Left lobe of liver (tissue), 2 donors: ENCODE measurements at places on chromosomes 2 and 18. TPM values are rescaled to one million over a fixed set of nuclear protein-coding genes. Genes with fewer than 3 reads are reported as not detected.

GRCh38 chr18:4125224-4125623, 329.9 kb downstream of the DLGAP1 start:
- DNase-seq: no peak

- no peak for DNase-seq
These were observed 111.5 kb upstream of the LGALSL start for GRCh38 chr2:64342195-64343099.

DNA sequence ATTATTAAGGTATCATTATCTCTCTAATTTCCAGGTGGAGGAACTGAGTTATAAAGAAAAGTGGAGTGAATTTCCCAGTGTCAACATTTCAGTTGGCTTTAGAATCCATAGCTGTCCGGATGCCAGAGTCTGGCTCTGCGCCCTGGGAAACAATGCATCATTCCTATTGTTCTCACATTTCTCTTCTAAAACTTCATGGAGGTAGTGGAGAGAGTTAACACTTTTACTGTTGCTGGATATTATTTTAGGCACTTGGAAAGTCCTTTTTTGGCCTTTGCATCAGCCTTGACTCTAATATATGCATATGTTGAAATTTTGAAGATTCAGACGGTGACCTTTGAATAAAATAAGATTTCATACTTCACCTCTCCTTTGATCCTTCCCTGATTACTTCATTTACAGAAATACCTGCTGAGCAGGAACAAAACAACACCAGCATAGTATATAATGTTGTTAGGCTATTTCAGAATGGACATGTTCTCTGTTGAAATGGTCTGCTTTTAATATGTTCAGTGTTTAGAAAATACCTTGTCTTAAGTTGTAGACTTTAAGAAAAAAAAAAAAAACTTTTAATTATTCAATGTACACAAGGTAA, 148.8 kb downstream of the EPHA4 start:
- no peak for DNase-seq

GRCh38 chr18:65721619-65722018, 29.2 kb upstream of the CDH7 start:
- DNase-seq: no peak

Gene CHST10
- 0.50 TPM for total RNA-seq

DNA sequence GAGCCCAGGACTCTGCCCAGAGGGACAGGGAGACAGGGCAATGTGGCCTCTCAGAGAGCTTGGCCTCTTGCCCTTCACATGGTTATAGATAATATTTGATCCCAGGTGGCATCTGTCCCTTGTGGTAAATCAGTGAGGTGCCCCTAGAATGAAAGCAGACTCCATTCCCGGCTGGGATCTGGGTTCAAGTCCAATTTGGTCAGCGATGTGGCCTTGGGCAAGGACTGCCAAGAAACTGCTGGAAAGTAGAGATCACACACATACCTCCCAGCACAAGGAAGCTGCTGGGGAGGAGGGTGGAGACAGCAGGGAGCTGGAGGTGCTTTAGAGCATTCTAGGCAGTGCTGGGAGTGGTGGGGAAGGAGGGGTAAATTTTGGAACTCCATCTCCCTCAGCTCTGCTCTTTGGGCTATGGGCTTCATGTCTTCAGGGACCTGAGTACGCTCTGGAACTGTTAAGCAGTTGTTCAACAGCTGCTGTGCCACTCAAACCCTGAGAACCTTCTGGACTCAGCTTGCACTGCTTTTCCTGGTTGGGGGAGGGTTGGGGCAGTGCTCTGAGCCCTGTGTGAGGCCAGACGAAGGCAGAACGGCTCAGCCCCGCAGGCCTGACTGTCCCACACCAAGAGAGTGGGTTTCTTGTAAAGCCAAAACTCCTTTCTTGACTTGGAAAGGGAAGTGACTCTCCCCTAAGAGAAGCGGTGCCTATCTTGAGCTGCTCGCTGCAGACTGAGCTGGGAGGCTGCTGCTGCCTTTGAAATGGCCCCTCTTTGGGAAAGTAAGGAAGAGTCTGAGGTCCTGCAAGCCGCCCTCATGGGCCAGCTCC, 23.0 kb downstream of the INPP5D start:
- DNase-seq: peak; percentile 38

- DNase-seq: no peak
These were observed 2.0 kb downstream of the PPP4R1 start for GRCh38 chr18:9612215-9612830.

- DNase-seq: no peak
These were observed 250.8 kb upstream of the TCF4 start for GRCh38 chr18:55838841-55839240.

- no peak for DNase-seq
These were observed 26.8 kb upstream of the PNPT1 start for GRCh38 chr2:55720417-55720816.

Gene MAPK4
- 0.25 TPM for total RNA-seq

GRCh38 chr2:105576440-105577241, 168.1 kb upstream of the NCK2 start:
- no peak for DNase-seq

Gene CCDC150
- total RNA-seq: 2.2 TPM

- no peak for DNase-seq
These were observed 3.5 kb downstream of the TRIB2 start for GRCh38 chr2:12720278-12720620.

DNA sequence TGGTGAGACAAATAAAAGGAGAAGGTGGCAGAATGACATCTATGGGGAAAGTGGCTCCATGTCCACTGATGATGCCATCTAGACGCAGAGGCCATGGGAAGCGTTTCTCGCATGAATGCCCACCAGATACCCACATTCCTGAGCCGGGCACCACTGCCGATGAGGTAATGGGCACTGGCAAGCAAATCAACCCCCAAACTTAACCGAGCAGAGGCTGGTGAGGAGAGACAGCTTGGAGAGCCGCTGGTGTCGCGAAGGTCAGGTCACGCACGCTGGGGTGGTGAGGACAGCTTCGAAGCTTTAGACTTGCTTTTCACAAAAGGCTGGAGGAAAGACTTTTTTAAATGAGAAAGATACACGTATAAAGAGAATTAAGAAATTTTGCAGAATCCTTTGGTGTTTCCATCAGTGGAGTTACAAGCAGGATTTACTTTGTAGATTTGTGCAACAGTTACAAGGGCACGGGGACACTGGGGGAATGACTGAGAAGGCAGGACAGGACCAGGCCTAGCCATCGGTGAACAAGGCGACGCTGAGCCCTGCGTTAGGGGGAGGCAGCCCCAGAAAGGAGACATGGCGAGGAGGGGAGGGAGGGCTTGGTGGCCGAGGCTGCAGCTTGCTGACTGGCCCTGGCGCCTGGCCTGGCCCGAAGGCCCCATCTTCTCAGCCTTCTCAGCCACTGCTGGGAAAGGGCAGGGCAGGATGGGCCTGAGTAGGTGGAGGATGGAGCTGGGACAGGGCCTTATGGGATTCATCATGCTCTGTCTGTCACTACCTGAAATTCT, 83.9 kb upstream of the HDAC4 start:
- DNase-seq: no peak

Gene AGXT
- total RNA-seq: 1,805 TPM

Gene EPAS1
- total RNA-seq: 127 TPM

Gene LOXHD1
- total RNA-seq: not detected

Gene GPATCH11
- total RNA-seq: 3.0 TPM

Gene WNT10A
- total RNA-seq: not detected

- no peak for DNase-seq
These were observed 177.1 kb downstream of the TNS1 start for GRCh38 chr2:217825469-217826235.

Gene ZNF532
- 3.7 TPM for total RNA-seq

- DNase-seq: no peak
These were observed 48.6 kb downstream of the DDX1 start for GRCh38 chr2:15640261-15640711.

DNA sequence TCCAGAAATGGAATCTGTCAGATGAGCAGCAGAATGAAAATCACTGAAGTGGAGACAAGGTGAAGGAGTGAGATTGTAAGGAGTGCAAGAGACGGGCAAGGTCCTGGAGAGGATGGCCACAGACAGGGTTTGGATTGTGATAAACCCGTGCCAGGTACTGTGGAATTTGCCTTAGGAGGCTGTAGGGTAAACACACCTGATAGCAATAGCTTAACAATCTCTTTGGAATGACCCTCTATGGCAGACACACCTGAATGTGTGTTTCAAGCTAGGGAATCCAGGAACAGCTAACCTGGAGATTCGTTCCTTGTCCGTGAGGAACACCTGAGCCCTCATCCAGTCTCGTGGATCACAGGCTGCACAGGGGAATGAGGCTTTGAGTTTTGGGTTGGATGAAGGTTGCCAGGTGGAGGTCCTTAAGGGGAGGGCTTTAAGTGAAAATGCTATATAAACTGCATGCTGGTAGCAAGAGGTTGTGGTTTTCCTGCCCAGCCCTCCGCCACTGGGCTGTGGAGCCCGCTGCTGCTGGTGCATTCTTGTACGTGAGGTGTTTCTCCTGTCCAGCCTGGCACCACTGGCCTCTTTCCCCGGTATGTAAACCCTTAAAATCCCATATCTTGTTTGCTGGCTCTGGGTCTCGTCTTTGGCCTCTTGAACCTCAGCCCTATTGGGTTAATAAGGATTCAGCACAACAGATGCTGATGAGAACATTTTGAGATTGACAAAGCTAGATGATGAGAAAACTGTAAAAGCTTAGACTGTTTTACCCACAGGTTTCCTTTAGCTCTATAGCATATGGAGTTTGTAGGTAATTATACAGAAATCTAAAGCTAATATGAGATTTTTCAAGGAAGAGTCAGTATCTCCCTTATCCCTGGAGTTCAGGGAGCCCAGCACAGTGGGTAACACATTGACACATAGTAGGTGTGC, 117.9 kb downstream of the ARHGAP15 start:
- no peak for DNase-seq

- peak; percentile 87 for DNase-seq
These were observed 47.4 kb downstream of the LRRFIP1 start for GRCh38 chr2:237674731-237675276.

- DNase-seq: no peak
These were observed 21.7 kb upstream of the IHH start for GRCh38 chr2:219082332-219082958.

DNA sequence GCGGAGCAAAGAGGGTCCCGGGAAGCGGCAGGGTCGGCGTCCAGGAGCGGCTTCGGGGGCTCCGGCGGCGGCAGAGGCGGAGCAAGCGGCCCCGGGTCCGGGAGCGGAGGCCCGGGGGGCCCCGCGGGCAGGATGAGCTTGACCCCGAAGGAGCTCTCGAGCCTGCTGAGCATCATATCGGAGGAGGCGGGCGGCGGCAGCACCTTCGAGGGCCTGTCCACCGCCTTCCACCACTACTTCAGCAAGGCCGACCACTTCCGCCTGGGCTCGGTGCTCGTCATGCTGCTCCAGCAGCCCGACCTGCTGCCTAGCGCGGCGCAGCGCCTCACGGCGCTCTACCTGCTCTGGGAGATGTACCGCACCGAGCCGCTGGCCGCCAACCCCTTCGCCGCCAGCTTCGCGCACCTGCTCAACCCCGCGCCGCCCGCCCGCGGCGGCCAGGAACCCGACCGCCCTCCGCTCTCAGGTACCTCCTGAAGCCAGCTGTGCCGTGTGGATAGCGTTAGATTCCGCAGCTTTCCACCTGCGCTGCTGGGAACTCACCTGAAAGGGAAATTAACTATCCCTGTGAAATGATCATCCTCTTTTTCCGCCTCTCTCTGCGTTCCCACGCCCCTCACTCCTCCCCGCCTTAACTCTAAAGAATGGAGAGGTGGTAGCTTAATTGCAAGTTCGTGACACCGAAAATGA, 472 bp downstream of the CNOT11 start:
- DNase-seq: peak; percentile 69

- no peak for DNase-seq
These were observed 16.6 kb upstream of the CCNYL1 start for GRCh38 chr2:207694811-207695281.

DNA sequence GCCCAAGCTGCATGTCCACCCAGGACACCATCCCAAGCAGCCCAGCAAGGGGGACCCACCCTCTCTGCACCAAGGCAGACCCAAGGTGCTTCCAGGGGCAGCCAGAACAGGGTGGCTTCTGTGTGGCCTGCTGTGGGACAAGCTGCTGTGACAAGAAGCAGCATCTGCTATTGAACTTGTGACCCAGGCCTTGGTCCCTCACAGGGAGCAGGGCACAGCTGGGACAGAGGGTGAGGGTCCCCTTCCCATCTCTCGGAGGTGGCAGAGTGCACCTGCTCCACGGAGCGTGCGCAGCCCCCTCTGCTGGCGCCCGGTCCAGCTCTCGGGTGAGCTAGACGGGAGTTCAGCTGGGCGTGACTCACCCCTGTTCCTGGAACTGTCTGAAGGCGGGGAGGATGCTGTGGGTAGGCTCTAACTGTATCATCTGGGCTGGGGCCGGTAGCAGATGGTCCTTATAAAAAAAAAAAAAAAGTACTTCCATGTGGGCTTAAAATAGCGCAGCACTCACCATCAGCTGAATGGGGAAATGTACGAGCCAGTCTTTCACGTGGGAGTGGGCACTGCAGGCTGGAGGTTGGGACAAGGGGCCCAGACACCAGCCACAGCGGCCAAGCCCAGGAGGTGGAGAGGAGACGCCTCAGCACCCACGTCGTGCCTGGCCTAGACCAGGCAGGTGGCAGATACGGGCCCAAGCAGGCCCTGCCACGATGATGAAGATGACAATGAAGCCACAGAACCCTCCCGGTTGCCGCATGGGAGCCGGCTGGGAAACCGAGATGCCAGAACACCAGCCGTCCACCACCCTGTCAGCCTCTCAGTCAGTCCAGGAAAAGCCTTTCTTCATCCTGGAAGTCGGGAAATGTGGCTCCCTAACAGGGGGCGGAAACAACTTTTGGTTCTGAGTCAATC, 136.8 kb upstream of the ID2 start:
- DNase-seq: peak; percentile 45

DNA sequence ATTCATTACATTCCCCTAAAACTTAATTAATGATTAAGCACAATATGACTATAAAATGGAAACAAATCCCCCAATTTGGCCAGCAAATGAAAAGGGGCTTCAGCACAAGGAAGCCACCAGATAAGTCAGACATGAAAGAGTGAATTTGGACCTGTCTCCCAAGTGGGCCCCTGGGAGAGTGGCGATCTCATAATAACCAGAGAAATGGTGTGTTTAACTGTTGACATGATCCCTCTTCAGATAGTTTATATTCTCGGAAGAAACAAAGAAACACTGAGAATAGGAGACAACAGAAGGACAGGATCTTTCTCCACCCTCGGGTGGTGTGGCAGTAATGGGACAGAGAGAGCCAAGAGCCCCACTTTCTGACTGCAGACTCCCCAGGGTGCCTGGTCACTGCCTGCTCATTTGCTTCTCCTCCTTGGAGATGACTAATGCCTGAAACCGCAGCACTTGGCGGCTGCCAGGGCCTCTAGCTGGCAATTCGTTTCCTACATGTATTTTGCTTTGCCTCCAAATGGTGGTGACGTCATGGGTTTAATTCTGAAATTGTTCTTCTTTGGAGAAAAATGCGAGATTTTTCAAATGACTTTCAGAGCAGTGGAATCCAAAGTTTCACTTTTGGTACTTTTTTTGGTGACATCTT, 46.4 kb upstream of the SPP2 start:
- DNase-seq: no peak

Gene AQP12B
- not detected for total RNA-seq
